ENCODE measurements at places on chromosomes 5 and 9.

GRCh38 chr9:68739621-68740174, 34.7 kb downstream of the PIP5K1B start:
- no peak for DNase-seq

DNA sequence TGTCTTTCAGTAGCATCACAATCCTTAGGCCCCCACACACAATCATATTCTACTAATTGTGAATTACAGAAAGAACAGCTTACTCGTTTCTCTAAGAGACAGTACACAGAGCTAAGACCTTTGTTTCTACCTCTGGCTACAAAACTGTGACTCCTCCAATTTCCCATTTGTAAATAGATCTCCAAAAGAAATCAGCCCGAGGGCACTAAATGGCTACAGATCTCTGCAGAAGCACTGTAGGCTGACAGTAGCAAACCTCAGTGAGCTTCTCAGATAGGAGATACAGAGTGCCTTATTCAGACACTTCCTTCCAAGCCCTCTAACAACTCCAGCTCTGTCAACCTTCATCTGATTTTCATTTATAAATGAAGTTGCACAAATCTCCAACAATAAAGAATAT, 51.0 kb downstream of the EFNA5 start:
- no peak for DNase-seq

GRCh38 chr5:14673443-14673842, 8.9 kb downstream of the OTULIN start:
- no peak for DNase-seq

DNA sequence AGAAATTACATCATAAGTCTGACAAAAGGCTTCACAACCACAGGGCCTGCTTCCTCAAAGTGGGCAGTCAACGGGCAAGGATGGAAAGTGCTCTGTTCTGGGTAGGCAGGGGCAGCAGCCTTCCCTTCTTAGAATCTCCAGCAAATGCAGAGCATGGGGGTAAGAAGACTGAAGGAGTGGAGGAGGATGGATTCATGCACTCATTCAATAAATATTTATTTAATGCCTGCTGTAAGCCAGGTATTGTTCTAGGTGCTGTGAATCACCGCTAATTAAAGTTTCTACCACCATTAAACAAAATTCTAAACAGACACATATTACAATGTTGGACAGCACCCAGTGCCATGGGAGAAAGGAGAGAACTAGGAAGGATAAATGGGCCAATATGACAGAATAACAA, 195.6 kb downstream of the ELAVL2 start:
- DNase-seq: no peak

- no peak for DNase-seq
Measured at GRCh38 chr5:97085459-97086181, 56.8 kb downstream of the LIX1 start.

- no peak for DNase-seq
Measured at GRCh38 chr9:26210338-26210851, 532.2 kb upstream of the TUSC1 start.

GRCh38 chr9:94804316-94804715, 77.8 kb downstream of the AOPEP start:
- no peak for DNase-seq

GRCh38 chr9:2461892-2462291, 159.7 kb upstream of the VLDLR start:
- no peak for DNase-seq

DNA sequence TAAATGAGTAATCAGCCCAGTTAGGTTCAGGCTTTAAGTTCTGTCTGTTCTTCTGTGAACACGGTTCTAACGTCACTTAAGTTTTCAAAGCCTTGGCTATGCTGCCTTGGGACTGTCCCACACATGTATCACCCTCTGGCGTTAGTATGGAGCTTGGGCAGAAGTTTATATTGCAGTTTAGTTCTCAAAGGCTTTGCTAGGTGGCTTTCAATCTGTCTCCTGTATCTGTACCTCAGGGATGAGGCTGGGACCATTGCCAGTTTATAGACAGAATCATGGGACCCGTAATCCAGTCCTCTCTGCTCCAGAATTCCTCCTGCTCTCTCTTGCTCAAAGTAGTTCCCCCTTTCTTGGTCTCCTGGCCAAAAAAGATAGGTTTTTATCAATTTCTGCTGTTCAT, 12.1 kb downstream of the C9orf40 start:
- no peak for DNase-seq

DNA sequence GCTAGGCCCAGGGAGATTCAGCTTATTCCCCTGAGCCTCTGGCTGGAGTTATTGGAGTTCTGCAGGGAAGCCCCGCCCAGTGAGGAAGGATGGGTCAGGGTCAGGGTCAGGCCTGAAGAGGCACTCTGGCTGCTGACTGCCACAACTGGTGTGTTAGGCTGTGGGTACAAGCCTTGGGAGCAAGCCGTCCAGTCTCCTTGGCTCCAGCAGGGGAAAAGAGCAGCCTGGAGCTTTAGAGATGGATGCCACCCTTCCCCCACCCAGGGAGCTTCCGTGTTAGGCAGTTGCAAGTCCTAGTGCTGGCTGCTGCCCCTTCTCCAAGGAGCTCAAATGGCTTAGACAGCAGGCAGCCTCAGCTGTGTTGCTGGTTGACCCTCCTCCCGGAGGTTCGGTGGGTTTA, 34.4 kb upstream of the TAF11L2 start:
- no peak for DNase-seq

DNA sequence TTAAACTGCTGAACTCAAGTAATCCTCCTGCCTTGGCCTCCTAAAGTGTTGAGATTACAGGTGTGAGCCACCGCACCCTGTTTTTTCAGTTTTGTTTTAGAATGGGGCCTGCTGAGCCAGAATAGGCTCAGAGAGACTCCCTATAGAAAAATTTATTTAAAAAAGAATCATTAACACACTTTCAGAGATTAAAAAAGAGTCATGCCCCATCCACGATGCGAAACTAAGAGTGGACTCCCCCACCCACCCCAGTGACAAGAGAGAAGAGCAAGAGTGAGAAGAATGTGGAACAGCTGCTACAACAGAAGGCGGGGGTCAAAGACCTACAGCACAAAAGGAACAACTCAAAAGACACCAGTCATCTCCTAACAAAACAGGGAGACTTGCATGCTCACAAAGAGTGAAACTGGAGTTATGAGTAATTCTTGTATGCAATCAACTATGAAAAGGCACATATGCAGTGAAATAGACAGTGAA, 47.2 kb downstream of the GLDC start:
- DNase-seq: no peak

DNA sequence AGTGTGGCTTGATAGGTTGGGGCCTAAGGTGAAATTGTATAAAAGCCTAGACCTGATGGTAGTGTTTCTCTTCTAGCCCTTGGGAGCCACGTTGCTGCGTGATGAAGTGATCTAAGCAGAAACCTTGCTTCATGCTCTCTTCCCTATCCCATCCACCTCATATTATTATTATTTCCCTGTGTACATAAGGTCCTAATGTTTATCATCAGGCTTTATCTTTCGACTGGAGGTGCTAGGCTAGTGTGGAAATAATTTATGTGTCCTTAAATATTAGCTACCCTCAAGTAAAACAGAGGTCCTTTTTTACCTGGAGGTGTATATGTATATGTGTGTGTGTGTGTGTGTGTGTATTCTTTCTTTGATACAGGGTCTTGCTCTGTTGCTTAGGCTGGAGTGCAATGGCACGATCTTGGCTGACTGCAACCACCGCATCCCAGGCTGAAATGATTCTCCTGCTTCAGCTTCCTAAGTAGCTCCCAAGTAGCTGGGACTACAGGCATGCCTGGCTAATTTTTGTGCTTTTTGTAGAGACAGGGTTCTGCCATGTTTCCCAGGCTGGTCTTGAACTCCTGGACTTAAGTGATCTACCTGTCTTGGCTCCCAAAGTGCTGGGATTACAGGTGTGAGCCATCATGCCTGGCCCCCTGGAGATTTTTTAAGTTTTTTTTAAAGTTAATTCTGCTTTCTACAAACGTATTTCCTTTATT, 3.7 kb downstream of the UGCG start:
- DNase-seq: no peak

GRCh38 chr5:23169660-23170416, 316.7 kb upstream of the CDH12 start:
- no peak for DNase-seq

DNA sequence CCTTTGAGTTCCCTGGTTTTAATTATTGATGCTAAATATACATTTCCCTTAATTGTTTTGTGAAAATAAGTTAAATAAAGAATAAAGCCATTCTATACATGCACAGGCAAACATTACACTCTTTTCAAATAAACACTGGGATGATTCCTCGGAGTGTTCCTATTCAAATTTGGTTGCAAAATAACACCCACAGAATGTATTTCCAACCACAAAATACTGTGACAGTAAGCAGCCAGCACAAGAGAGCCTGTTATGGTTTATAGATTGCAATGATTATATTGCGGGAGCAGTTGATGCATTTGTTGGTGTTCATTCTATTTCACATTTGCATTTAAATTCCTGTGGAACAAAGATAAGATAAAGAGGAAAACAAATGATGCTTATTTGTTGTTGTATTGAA, 632.6 kb upstream of the WWC1 start:
- no peak for DNase-seq

GRCh38 chr5:76590027-76590426, 33.2 kb downstream of the F2RL2 start:
- no peak for DNase-seq

- DNase-seq: no peak
Measured at GRCh38 chr5:179331591-179332375, 13.5 kb downstream of the ADAMTS2 start.

DNA sequence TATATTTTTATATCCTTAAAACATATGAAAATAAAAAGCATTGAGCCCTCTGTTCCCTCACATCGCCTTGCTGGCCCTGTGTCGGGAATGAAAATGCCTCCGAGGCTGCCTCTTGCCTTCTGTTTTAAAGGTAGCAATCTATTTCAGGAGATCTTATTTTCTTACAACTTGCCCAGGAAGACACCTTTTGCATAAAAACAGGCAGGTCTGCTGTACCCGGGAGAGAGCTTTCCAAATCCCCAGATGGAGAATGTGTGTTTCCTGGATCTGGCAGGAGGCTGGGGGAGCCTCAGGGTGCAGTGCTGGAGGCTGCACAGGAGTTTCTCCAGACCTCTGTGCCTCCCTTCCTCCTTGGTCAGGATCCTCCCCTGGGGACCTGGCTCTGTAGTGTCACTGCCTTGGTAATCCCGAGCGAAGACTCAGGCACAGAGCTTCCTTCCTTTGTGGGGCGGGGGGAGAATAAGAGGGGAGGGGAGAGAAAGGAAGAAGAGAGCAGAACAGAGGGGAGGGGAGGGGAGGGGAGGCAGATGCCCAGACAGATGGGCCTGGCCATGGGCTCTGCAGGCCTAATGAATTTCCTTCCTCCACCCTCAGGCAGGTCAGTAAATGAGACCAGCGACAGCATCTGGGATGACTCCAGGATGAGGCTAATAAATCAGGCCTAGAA, 104.0 kb upstream of the BOD1 start:
- DNase-seq: no peak

- DNase-seq: no peak
Measured at GRCh38 chr5:131226899-131227298, 37.0 kb upstream of the CDC42SE2 start.

DNA sequence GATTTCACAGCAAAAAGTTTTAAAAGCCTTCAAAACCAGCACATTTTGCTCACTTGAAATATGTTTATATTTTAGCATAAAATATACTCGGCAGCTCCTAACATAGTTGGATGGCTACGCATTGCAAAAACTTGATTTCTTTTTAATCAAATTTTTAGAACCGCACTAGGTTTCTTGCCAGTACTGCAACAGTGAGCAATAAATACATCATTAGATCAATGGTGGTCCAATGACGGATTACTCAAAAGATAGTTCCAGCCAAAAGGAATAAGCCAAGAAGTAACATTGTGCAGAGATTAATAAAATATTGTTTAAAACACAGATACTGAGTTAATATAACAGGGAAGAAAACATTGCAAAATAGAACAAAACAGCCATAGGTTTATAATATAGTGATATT, 5.5 kb downstream of the MARCHF3 start:
- DNase-seq: no peak
